Umbilical cord (tissue), 2 donors: ENCODE measurements at places on chromosomes 7 and 10. TPM values are rescaled to one million over a fixed set of nuclear protein-coding genes. Genes with fewer than 3 reads are reported as not detected.

UTF1 gene
- not detected for total RNA-seq

TRIP6 gene
- 45.5 TPM for total RNA-seq

NACAD gene
- 1.4 TPM for total RNA-seq

TCTN3 gene
- 12.8 TPM for total RNA-seq

GALNT17 gene
- 3.9 TPM for total RNA-seq

CFTR gene
- 6.3 TPM for total RNA-seq

GPER1 gene
- total RNA-seq, result 16.6 TPM

NKX6-2 gene
- total RNA-seq, result not detected

GOLGA7B gene
- total RNA-seq, result 0.96 TPM

TMEM139 gene
- 0.72 TPM for total RNA-seq

PNLIPRP1 gene
- 2.9 TPM for total RNA-seq

FAM241B gene
- total RNA-seq, result not detected

ZNF25 gene
- 33.2 TPM for total RNA-seq

HPSE2 gene
- 18.8 TPM for total RNA-seq

SMKR1 gene
- not detected for total RNA-seq

PRSS37 gene
- total RNA-seq, result 0.72 TPM

LLCFC1 gene
- total RNA-seq, result not detected

ZPBP gene
- total RNA-seq, result not detected

COL26A1 gene
- total RNA-seq, result 1.4 TPM

NPC1L1 gene
- 0.48 TPM for total RNA-seq
